ENCODE measurements at places on chromosomes 12 and 14. TPM values are rescaled to one million over a fixed set of nuclear protein-coding genes. Genes with fewer than 3 reads are reported as not detected.

GRCh38 chr12:11695321-11695720 lies 45.8 kb downstream of the ETV6 start:
- no peak overlapping the region for H3K4me3 ChIP-seq
- no peaks in the 10 kb centered on the region for H3K36me3 ChIP-seq
- no peaks in the 10 kb centered on the region for H3K27me3 ChIP-seq
- no peak for DNase-seq

- no peak for DNase-seq
- no peak overlapping the region for H3K27ac ChIP-seq
- H3K4me1 ChIP-seq = peaks cover 10% of the 10 kb centered on the region
Measured at GRCh38 chr14:99072956-99073355, 199.0 kb downstream of the BCL11B start.

GRCh38 chr12:113359133-113359938 lies 949 bp downstream of the PLBD2 start:
- H3K36me3 ChIP-seq = peaks cover 1% of the 10 kb centered on the region
- peak overlapping the region; percentile 93 for H3K4me3 ChIP-seq
- H3K4me1 ChIP-seq = peaks cover 15% of the 10 kb centered on the region
- DNase-seq = no peak
- peak overlapping the region; percentile 75 for H3K27ac ChIP-seq
- H3K27me3 ChIP-seq = no peaks in the 10 kb centered on the region

DNA sequence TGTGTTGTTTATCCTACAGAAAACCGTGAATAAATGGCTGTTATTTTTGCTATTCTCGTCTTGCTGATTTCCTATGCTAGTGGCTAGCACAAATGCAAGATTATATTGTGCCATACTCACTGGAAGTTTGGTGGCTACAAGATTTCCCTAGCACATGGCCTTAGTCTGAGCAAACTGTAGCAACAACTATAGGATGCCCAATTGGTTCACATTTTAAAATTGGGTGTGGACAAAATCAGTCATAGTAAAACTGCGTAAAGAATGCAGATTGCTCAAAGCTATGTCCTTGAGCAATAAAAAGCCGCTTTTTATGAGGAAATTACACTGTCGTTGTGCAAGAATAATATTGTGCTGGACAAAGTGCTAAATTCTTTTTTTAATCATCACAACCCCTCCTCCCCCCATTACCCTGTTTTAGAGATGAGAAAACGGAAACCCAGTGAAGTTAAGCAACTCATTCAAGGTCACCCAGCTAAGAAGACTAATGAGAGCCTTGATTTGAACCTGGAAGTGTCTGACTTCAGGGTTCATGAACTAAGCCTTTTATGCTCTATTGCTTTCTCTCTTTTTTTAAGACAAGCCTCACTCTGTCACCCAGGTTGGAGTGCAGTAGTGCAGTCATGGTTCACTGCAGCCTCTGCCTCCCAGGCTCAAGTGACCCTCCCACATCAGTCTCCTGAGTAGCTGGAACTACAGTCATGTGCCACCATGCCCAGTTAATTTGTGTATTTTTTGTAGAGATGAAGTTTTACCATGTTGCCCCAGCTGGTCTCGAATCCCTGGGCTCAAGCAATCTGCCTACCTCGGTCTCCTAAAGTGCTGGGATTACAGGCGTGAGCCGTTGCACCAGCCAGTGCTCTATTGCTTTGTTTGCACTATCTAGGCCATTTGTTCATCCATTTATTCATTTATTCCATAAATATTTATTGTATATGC lies 73.6 kb downstream of the SRGAP1 start:
- DNase-seq = no peak
- H3K27me3 ChIP-seq = no peaks in the 10 kb centered on the region
- no peaks in the 10 kb centered on the region for H3K36me3 ChIP-seq
- no peak overlapping the region for H3K27ac ChIP-seq

PTHLH gene
- not detected for total RNA-seq

CIROP gene
- total RNA-seq = not detected

TAS2R43 gene
- total RNA-seq = 0.48 TPM

- no peak for DNase-seq
- peaks cover 15% of the 10 kb centered on the region for H3K4me1 ChIP-seq
- no peak overlapping the region for H3K4me3 ChIP-seq
- peaks cover 2% of the 10 kb centered on the region for H3K36me3 ChIP-seq
- H3K27me3 ChIP-seq = peaks cover 20% of the 10 kb centered on the region
Measured at GRCh38 chr12:75724928-75725312, 213.5 kb upstream of the KRR1 start.

DNA sequence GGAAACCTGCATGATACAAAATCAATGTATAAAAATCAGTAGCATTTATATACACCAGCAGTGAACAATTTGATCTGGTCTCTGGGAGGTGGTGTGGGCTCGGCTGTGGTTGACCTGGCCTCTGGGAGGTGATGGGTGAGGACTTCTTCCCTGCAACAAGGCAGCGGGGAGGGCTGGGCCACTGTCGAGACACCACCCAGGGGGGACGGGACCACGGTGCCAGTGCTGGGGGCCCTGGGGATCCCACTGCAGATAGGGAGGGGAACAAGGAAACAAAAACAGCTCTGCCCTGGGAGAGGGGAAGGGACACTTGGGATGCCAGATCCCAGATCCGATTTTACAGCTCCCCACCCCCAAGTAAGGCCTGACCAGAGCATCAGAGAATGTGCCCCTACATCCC lies 189.6 kb upstream of the SFSWAP start:
- no peak for DNase-seq
- H3K36me3 ChIP-seq = peaks cover under 1% of the 10 kb centered on the region
- no peak overlapping the region for H3K4me3 ChIP-seq
- H3K4me1 ChIP-seq = no peaks in the 10 kb centered on the region
- no peak overlapping the region for H3K27ac ChIP-seq
- no peaks in the 10 kb centered on the region for H3K27me3 ChIP-seq

ASCL1 gene
- not detected for total RNA-seq

BORCS5 gene
- 44.9 TPM for total RNA-seq

- H3K4me3 ChIP-seq = peak overlapping the region; percentile 21
- H3K36me3 ChIP-seq = no peaks in the 10 kb centered on the region
- DNase-seq = no peak
- H3K27me3 ChIP-seq = no peaks in the 10 kb centered on the region
Measured at GRCh38 chr14:103404032-103404918, 19.1 kb downstream of the MARK3 start.

DNA sequence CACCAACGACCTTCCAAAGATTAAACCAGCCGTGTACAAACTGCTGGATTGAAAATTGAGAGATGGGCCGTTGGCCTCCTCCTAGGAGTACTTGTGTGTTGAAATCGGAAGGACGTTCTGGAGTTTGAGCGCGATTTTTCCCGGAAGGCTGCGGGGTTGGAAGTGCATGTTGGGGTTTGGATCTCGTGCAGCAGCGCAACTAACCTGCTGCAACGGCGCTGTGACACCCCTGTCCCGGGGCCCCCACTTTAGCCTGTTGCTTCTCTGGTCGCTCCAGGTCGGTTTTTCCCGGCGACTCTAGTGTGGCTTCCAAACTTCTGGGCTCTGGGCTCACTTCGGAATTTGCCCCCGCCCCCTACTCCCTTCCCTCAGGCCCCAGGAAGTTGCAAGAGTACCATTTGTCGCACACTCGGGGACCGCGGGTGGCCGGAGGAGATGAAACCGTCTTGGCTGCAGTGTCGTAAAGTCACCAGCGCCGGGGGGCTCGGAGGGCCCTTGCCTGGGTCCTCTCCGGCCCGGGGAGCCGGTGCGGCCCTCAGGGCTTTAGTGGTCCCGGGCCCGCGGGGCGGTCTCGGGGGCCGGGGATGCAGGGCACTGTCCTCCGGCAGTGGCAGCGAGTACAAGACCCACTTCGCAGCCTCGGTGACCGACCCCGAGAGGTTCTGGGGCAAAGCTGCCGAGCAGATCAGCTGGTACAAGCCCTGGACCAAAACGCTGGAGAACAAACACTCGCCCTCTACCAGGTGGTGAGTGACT lies at the start of gene ACSS3:
ACSS3 (plus strand) TSS at position 394 of the 756 bp plus-strand sequence; CDS start at position 436, 42 bp downstream.
- no peaks in the 10 kb centered on the region for H3K4me1 ChIP-seq
- no peak for DNase-seq
- no peaks in the 10 kb centered on the region for H3K36me3 ChIP-seq
- H3K4me3 ChIP-seq = no peak within 1 kb of the TSS

GRCh38 chr12:111010061-111010460 lies 89.7 kb upstream of the MYL2 start:
- peaks cover 31% of the 10 kb centered on the region for H3K27me3 ChIP-seq
- no peaks in the 10 kb centered on the region for H3K36me3 ChIP-seq
- H3K27ac ChIP-seq = no peak overlapping the region
- no peaks in the 10 kb centered on the region for H3K4me1 ChIP-seq
- no peak for DNase-seq

CAPZA3 gene
- total RNA-seq = not detected

DNA sequence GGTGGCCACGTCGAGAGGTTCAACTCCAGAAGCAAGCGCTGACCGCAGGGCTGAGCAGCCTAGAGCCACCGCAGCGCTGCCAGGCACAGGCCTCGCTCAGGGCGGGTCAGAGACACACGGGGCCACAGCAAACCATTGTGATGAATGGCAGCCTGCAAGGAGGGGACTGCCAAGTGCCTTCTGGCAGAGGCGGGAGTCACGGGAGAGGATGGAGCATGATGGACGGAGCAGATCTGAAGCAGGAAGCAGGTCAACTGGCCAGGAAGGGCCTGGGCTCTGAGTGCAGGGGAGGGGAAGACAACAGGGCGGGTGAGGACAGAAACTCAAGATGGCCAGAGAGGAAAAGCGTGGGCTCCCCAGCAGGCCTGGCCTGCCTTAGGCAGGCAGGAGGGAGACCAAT lies 49.8 kb downstream of the CDC42BPB start:
- no peaks in the 10 kb centered on the region for H3K27me3 ChIP-seq
- H3K36me3 ChIP-seq = no peaks in the 10 kb centered on the region
- no peaks in the 10 kb centered on the region for H3K4me1 ChIP-seq
- DNase-seq = no peak

TMEM229B gene
- 0.79 TPM for total RNA-seq

GRCh38 chr12:92556141-92556540 lies 146.6 kb upstream of the PLEKHG7 start:
- peaks cover 2% of the 10 kb centered on the region for H3K4me1 ChIP-seq
- peak overlapping the region; percentile 89 for H3K27ac ChIP-seq
- peak overlapping the region; percentile 77 for H3K4me3 ChIP-seq
- H3K36me3 ChIP-seq = peaks cover 4% of the 10 kb centered on the region
- H3K27me3 ChIP-seq = no peaks in the 10 kb centered on the region

- peaks cover 18% of the 10 kb centered on the region for H3K36me3 ChIP-seq
- H3K27ac ChIP-seq = no peak overlapping the region
- H3K4me1 ChIP-seq = peaks cover 67% of the 10 kb centered on the region
- no peak for DNase-seq
- no peaks in the 10 kb centered on the region for H3K27me3 ChIP-seq
Measured at GRCh38 chr14:102833991-102834390, 56.7 kb downstream of the TRAF3 start.

GRCh38 chr14:104105822-104106470 lies 20.4 kb downstream of the ASPG start:
- no peak overlapping the region for H3K27ac ChIP-seq
- H3K4me3 ChIP-seq = no peak overlapping the region
- H3K27me3 ChIP-seq = no peaks in the 10 kb centered on the region
- no peak for DNase-seq

MYF6 gene
- not detected for total RNA-seq

MAP3K9 gene
- total RNA-seq = 6.2 TPM

DNA sequence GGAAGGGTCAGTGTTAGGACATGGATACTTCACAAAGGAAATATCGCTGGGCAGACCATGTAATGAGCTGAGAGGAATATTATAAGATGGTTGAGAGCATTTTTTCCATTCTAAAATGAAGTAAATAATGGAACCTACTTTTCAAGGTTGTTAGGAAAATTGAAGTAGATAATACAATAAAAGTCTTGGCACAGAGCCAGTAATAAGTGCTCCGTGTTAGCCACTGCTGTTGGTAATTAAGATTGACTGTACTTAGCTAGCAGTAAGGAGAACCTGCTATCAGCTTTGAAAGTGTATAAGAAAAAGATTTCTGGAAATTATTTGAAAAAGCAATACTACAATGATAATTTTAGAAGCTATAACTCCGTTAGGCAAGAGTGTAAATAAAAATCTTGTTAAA lies 77.6 kb downstream of the SCAF11 start:
- H3K4me3 ChIP-seq = no peak overlapping the region
- H3K27me3 ChIP-seq = no peaks in the 10 kb centered on the region
- H3K27ac ChIP-seq = peak overlapping the region; percentile 11
- DNase-seq = no peak
- H3K36me3 ChIP-seq = no peaks in the 10 kb centered on the region
- H3K4me1 ChIP-seq = no peaks in the 10 kb centered on the region

GRCh38 chr12:10241290-10241689 lies 28.6 kb downstream of the GABARAPL1 start:
- no peaks in the 10 kb centered on the region for H3K36me3 ChIP-seq
- H3K4me1 ChIP-seq = peaks cover 19% of the 10 kb centered on the region
- no peak overlapping the region for H3K4me3 ChIP-seq

DDN gene
- 0.25 TPM for total RNA-seq

DNA sequence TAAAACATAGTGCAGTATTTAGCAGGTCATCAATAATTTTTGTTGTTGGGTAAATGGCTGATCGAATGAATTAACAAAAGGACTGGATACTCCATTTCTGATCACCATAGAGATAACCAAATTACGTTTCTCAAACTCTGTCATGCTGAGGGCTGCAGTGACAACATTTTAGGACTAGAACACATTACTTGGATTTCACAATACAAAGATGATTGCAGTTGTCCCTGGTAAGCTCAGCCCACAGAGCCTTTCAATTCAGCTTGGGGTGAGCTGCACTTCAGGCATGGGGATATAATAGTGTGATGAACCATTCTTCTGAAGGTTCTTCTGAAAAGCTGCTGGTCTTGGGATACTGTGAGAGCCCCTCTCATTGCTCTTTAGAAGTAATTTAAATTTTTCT lies 74.3 kb downstream of the FAR2 start:
- no peaks in the 10 kb centered on the region for H3K27me3 ChIP-seq
- no peak overlapping the region for H3K4me3 ChIP-seq
- no peaks in the 10 kb centered on the region for H3K4me1 ChIP-seq
- DNase-seq = no peak
- no peak overlapping the region for H3K27ac ChIP-seq

SOX5 gene
- total RNA-seq = 1.7 TPM

SMCO2 gene
- total RNA-seq = 0.55 TPM

DTX1 gene
- 18.0 TPM for total RNA-seq

- H3K4me3 ChIP-seq = no peak overlapping the region
- no peaks in the 10 kb centered on the region for H3K4me1 ChIP-seq
- DNase-seq = no peak
- H3K27me3 ChIP-seq = peaks cover 16% of the 10 kb centered on the region
- H3K36me3 ChIP-seq = no peaks in the 10 kb centered on the region
Measured at GRCh38 chr12:9936591-9936990, 4.4 kb upstream of the CLEC2A start.

PZP gene
- total RNA-seq = not detected

MGAT2 gene
- 52.7 TPM for total RNA-seq

DNA sequence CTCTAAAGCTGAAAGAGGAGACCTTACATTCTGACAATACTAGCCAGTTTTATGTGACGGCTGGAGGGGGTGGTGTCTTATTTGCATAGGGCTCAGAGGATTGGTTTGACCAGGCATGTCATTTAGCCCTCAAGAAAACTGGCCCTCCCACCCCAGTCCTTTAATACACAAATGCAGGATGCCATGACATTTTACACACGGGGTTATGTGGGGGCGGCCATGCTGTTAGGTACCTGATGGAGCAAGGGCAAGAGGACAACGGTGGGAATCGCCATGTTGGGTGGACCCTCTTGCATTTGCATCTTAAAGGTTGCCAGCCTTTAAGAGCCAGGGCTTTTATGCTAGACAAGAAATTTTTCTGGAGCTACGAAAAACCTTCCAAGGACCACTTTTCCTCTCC lies 23.3 kb downstream of the MDM2 start:
- H3K27me3 ChIP-seq = no peaks in the 10 kb centered on the region
- peaks cover 51% of the 10 kb centered on the region for H3K36me3 ChIP-seq
- peaks cover 20% of the 10 kb centered on the region for H3K4me1 ChIP-seq

All from activated T-cell treated with anti-CD3 and anti-CD28 coated beads, Interleukin-2, amount 50 U/mL, for 72 hours (primary cell).